Fibroblast of the conjunctiva (primary cell): ENCODE measurements at places on chromosomes 2 and 18.

GRCh38 chr2:74881626-74882298, 47.8 kb downstream of the HK2 start:
- no peak for DNase-seq

DNA sequence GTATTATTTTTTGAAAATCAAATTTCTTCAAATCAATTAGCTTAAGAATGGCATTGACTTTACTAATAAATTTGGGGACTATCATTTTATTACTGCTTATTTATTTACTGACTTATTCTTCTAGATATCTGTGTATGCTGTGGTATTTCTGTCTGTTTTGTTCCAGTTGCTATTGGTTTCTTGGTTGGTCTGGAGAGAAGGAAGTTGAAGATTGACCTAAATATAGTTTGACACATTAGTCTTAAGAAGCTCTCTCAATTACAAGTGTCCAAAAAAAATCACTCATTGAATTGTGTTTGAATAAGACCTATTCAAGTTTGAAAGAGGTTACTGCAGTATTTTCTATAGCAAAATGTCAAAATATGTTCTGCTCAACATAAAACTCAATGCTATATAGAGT, 153.3 kb upstream of the KYNU start:
- DNase-seq, result no peak

- no peak for DNase-seq
Measured at GRCh38 chr2:96655526-96655925, 13.0 kb downstream of the FER1L5 start.

GRCh38 chr2:134246154-134246874, 7.6 kb upstream of the MGAT5 start:
- DNase-seq, result no peak

DNA sequence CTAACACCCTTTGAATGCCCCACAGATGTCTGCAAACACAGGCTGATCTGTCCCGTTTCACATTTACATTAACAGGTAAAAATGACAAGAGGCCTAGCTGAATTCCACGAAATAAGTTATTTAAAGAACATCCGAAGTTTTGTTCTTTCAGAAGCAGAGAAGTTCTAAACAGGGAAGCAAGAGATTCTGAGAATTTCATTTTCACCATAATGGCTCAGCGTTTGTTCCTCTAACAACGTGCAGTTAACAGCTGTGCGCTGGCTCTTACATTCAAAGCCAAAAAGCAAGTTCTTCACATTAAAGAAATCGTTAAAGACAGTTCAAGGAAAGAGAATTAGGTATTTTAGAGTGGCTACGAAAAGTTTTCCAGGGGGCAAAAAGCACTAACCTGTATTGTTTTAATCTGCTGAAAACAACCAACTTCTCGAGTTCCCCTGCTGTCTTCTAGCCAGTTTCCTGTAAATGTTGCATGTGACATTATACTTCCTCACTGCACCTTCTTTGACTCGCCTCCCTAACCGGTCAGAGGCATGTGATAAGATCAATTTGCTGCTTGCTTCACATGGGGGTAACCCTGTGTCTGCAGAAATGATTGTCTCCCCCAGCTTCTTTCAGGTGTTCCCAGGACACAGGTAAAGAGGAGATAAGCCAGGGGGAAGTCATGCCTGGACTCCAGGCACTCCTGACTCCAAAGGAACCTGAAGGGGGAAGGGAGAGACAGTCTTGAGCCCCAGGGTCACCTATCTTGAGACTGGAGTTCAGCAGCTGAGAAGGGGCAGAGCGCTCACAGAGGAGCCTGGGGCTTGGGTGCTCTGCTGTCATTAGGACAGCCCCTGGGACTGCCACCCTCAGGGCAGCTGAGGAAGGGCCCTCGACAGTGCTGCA, 36.8 kb upstream of the WIPF1 start:
- DNase-seq, result no peak

GRCh38 chr2:9975805-9976447, 24.4 kb downstream of the GRHL1 start:
- DNase-seq, result peak; percentile 95

GRCh38 chr18:55328301-55328700, 259.7 kb downstream of the TCF4 start:
- DNase-seq, result no peak

DNA sequence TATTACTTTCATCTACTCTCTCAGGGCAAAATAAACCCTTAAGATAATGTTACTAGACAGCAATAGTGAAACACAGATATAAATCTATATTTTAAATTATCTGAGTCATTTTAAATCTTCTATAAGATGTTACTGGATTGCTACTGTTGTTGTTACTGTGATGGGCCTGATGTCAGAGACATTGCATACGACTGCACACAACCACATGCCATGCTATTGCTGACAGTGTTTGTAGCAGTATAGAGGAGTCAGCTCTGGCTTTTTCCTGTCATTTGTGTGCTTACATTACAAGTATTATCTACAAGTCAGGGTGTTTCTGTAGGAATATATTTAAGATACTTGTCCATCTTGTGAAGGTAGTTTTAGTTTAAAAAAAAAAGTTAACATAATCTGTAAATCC, 63.9 kb downstream of the CCDC148 start:
- no peak for DNase-seq

DNA sequence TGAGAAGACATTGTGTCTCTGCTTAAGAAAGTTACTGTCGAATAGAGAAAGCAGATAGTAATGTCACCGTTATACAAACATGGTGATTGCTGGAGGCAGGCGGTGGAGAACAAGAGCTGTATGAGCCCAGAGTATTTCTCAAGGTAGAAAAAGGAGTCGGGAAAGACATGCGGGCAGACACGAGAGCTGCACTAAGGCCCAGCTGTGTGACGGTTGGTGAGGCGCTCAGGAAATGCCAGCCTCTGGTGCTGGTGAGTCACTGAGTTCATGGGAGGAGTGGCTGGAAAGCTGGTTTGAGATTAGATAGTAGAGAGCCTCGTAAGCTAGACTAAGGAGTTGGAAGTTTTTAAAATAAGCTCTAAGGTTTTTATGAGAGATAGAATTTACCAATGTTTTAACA, 390.9 kb upstream of the TRIB2 start:
- DNase-seq, result no peak

- no peak for DNase-seq
Measured at GRCh38 chr2:161992531-161992930, 81.5 kb downstream of the DPP4 start.
